ENCODE measurements at places on chromosomes 11 and 22.

DNA sequence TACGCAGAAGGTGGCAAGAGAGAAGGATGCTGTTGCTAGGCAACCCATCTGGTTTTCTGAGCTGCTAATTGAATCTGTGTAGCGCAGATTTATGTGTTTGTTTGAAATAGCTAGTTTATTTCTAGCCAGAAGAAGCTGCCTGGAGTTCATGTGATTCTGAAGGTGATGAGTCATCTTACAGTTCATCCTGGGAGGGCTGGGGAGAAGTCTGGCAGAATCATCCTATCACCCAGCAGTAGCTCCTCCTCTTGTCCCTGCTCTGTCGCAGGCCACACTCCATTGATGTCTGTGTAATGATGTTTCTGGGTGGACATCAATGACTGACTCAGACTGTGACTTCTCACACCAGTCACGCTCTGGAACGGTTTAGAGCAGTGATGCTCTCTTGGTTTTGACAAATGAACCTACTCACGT, 4.8 kb upstream of the FBXO7 start:
- no peak for DNase-seq

DNA sequence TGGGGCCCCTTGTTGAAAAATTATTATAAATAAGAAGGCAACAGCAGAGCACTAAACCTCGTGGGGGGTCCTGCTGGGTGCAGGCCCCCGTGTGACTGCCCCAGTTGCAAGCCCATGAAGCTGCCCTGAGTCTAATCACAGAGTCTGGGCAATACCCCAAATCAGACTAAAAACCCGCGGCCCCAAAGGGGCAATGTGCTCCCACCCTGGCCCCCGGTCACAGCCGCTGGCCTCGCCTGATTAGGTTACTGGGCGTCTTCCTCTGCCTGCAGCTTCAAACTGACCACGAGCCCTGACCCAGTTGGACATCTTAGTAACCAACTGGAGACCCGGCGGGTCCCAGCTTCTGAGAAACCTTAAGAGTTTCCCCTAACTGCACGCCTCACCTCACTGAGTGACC, 1.6 kb downstream of the CXCR5 start:
- no peak for DNase-seq

DNA sequence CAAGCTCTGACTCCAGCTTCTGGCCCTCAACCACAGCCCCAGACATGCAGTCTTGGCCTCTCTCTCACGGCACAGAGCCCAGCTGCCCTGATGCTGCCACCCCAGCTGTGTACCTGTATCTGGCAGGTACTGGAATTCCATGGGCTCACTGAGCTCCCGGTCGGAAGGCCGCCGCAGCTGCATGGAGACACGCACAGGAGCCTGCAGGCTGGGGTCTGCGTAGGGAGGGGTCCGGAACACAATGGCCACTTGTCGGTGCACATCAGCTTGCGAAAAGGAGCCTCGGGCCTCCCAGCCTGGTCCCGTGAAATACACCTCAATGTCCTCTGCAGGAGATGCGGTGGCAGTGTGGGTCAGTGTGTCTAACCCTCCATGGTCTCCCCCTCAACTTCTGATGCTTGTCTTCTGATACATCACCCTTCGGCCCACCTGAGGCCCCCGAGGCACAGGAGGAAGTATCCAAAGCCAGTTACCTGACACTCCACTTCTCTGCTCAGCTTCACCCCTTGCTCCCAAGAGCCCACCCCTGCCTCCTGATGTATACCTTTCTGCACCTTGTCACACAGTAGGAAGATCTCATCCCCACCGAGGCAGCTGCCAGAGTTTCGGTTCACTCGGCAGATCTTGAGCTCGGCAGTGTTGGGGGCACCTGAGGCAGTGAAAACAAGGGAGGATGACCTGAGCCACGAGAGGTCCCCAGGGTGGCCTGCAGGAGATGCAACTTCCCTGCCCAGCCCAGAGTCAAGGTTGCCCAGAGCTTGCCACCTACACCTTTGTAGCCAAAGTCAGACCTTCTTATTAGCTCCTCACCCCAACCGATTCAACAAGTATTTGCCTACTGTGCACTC, 4.3 kb downstream of the RELA start:
- DNase-seq = peak; percentile 0

DNA sequence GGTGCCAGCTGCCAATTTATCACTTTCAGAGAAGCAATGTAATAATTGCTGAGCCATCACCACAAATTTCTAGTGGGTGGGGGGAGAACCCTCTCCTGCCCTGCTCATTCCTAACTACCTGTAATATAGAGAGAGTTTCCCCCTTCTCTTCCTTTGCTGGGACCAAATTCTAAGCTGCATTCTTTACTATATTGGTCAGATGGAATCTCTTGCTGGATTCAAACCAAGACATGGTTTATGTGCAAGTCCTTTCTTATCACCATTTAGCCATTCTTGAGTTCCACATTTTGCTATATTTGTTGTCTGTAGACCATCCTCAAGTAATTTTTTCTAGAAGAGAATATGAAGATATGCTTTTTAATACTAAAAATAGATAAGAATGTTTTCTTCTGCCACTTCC, 452.1 kb downstream of the MN1 start:
- DNase-seq = no peak

- no peak for DNase-seq
Measured at GRCh38 chr22:28741200-28741784, 328 bp downstream of the CHEK2 start.

DNA sequence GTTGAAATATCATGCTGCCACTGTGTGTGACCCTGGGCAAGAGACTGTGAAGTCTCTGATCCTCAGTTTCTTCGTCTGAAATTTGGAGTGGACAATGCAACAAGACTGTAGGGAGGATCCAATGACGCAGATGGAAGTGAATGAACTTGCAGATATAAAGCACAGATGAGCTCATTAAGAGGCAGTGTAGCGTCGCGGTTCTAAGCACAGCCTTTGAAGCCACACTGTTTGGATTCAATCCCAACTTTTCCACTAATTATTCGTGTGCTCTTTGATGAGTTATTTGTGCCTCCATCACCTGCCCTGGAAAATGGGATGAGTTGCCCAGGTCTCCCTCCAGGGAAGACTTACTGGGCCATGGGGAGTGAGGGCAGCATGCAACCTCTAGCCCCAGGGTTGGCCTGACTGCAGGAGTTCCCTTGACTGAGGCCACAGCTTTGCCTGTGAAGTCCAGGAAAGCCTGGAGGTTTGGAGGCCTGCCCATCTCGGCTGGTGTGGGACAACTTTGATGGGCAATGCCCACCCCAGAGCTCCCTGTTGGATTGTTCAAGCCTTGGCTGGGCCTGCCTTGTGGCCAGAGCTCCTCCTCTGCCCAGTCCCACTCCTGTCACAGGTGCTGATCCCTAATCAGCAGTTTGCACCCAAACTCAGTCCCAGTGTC, 266.0 kb upstream of the B3GAT1 start:
- DNase-seq = no peak

DNA sequence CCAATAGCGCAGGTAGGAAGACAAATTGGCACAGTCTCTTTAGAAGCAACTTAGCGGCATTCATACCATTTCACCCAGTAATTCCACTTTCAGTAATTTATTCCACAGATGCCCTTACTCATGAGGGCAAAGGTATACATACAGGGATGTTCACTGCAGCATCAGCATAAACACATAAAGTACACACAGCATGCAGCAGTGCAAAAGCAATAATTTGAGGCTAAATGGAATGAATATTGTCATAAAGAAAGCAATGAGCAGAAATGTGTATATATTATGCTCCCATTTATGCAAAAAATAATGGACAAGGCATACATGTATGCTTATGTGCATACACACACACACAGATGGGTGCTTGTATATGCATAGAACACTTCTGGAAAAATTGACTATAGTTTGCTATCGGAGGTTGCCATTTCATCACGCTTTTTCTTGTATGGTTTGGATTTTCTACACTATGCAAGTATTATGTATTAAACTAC, 50.2 kb downstream of the TECTA start:
- DNase-seq = no peak

DNA sequence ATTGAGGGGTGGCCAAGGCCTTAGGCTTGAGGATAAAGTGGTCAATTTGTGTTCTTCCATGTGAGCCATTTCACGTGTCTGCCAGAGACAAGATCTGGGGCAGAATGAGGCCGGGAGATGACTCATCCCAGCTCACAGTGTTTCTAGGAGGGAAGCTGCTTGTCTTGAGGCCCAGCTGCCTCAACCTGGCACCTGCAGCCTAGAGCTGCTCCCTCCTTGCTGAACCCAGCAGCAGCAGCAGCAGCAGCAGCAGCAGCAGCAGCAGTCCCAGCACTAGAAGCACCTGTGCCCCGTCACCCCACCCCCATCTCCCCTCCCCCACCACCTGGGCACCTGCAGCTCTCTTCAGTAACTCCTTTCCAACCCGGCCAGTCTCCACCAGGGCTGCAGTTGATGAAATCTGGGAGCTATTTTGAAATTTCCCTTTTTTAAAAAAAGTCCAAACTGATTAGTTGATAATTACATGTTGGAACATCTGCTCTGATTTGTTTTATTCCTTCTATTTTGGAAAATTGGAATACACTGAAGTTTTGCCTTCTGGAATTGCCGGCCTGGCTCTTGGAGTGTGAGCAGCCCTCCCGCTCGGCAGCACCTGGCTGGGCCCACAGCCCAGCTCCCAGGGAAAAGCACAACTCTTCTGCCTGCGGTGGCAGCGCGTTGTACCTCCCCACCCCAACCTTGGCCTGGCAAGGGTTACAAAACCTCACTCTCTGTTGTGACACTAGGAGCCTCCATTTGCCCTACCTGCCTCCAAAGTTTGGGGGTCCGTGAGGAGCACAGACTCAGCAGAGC, 143.5 kb downstream of the NXPE2 start:
- no peak for DNase-seq

DNA sequence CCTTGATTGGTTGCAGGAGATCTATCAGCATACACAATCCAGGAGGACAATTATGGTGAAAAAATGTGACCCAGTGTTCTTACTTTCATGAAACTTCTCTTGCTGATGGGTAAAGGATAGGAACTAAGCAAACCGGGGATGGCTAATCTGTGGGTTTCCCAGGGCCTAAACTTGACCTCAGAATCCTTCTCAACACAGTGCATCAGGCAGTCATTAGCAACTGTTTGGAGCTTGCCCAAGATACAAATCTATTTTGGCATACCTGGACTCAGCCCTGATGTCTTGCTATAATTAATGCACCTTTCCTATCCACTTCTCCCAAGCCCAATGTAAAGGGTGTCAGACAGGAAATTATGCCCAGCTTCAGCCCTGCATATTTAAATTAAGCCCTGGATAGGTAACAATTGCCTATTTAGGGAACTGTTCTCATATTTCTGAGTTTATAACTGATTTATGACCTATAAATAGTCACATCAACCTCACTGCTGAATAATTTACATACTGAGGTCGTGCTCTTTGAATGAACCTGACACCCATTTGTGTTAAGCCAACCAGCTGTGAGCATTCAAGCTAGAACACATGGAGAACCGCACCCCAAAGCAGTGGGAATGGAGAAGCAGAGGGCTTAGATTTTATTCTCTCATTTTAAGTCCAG, 9.2 kb upstream of the PHF21A start:
- DNase-seq = no peak

DNA sequence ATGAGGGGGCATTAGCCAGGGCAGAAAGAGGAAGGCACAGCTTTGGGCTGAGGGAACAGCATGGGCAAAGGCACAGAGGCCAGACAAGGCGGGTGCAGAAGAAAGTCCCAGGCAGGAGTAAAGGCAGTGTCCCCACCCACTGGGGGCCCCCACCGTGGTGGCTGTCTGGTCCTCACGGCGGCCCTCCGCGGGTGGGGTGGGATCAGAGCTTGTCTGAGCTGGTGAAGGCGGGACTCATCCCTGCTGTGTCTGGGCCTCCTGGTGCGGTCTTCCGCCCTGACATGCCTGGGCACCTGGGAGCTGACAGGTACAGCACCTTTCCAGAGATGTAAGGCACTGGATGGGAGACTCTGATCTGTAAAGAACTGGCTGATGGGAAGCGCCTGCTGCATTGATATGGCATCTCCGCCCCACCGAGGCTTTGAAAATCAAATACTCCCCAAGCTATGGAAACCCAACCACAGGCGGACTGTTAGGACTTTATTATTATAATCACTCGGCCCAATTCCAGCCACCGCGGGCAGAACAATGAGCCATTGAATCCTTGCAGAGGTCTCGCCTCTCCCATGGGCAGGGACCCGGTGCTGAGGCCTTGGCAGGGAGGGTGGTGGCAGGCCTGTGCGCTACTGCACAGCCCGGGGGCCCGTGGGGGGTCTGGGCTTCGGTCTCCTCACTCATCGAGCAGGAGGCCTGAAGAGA, 14.2 kb upstream of the GNB1L start:
- DNase-seq = no peak

DNA sequence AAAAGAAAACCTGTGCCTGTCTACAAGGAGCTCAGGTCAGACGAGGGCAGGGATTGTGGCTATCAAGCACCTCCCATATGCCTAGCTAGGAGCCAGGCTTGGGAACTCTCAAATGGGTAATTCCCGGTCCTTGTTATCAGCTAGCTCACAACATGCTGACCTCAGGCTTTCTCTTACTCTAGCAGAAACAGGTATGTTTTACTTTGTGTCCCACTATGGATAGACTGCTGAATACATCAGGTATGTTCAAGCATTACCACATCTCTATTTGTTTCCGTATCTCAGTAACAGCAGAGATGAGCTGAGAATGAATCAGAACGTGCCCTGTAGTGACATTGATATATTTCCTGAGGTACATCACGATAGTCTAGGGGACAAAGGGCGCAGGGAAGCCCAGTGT, 29.4 kb downstream of the SHISA8 start:
- DNase-seq = no peak

DNA sequence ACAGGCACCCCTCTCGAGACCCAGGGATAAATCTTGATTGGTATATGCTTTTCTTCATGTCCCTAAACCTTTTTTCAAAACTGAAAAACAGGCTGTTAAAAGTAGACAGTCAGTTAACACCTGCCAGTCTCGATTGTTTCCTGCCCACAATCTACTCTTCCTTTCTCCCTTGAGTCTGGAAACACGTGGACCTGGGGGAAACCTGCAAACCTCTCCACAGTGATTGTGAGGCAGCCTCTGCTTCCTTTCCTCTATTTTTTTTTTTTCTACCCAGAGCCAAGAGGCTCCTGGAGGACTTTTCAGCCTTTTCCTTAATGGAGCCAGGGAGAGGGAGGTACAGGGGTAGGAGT, 69.4 kb upstream of the CLMP start:
- peak; percentile 6 for DNase-seq

DNA sequence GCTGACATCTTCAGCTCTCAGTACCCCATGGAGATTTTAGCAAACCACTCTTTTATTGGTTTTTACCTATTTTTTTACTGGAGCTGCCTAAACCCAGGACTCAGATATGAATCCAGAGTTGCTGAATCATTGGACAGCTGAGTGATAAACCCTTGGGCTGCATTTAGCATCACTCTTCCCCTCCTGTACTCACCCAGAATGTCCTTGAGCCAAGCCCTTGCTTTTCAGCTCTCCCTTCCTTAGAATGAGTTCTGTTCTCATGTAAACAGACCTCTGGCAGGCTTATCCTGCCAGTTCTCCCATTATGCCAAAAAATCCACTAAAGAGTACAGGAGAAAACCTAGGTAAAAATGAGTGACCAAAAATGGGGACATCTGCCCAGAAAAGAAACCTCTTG, 200.1 kb upstream of the POU2AF2 start:
- DNase-seq = no peak

DNA sequence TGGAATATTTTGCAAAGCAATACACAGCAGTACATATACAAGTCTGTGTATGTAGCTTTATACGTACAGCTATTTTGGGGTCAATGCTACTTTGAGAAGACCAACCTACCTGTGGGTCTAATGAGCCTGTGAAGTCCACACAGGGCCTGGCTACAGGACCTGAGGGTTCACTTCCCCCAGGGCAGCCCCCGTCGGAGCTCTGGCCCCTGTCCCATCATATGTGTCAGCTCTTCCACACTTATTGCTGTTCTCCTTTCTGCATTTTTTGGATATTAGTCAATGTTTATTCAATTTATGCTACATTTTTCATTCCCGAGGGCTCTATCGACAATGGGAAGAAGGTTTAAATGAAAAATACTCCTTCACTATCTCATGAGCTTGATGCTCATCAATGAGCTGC, 1473.6 kb downstream of the BRD1 start:
- no peak for DNase-seq

Data from dermis microvascular lymphatic vessel endothelial cell (primary cell).